CMK (cell line): ENCODE measurements at places on chromosomes 5 and 9.
A peak's percentile ranks its signal among the peaks of the same experiment; 100 is the strongest.

DNA sequence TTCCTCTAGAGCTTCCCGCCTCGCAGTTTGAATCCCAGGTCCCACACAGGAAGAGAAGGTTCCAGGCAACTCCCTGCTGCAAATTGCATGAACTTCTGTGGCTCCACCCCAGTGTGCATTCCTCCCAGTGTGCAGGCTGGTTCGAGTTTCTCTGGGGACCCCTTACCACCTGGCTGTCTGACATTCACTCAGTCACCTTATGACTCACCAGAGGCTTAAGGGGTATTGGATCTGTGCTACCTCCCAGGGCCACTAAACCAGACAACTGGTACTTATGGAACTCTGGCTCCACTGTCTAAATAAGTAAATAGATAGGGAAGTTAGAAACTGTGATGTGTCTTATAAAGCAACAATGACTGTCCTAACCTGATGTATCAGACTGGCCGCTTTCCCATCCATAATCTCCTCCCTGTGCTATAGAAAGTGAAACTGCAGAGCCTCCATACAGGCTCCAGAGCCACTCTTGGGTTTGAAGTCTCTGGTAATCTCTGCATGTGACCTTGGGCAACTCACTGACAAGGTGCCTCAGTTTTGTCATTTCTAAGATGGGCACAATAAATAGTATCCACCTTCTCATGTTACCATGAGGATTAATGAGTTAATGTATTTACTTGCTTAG, 720.6 kb downstream of the SEMA5A start:
- no peak for DNase-seq

GRCh38 chr5:22567983-22568382, 285.2 kb downstream of the CDH12 start:
- no peak for DNase-seq

GRCh38 chr9:73548201-73548600, 396.5 kb downstream of the ANXA1 start:
- DNase-seq, result no peak

DNA sequence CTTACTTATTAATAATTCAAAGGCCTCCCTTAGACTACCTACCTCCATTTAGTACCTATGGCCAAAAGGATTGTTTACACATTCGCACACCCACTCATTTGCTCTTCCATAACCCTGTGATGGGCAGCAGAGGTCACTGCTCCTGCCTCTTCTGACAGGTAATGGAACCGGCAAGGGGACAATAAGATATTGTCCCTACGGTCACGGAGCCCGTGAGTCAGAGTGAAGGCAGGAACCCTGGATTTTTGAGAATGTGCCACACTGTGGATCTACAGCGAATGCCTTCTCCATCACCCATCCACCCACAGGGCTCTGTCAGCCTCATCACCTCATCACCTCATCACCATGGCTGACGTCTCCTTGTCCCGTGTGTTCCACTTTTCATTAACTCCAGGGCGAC, 132.3 kb downstream of the MYO10 start:
- DNase-seq, result no peak

GRCh38 chr5:144198386-144198785, 27.7 kb downstream of the KCTD16 start:
- no peak for DNase-seq

DNA sequence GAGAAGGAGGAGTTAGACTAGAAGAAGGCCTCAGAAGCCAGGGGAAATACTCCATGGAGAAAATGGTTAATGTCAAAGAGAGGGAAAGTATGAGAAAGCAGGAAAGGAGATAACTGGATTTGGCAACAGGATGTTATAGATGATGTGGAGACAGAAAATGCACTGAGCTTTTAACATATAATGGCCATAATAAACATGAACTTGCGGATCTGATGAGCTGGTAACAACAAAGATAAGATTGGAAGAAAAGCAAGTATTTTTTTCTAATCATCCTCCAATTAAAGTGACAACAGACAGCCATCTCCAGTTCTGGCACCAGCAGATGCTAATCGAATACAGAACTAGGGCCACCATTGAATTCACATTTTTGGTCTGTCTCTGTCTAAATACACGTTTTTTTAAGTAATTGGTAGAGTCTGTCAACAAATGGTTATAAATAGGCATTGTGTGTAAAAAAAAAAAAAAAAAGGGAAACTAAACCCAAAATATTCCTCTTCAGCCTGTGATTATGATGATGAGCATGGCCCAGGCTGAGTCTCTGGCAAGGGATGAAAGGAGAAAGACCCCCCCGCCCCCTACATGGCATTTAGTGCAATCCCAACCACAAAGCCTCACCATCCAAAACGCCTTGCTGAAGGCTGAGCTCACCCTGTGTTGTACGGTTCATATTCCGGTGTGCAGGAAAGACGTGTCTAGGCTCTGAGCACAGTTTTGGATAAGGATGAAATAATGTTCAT, 149.5 kb upstream of the LHFPL2 start:
- DNase-seq, result no peak

- no peak for DNase-seq
These were observed 17.5 kb downstream of the NR2F1 start for GRCh38 chr5:93600409-93601070.

- DNase-seq, result no peak
These were observed 131.8 kb downstream of the TAF11L14 start for GRCh38 chr5:17766031-17766430.

GRCh38 chr9:9950813-9951212, 662.0 kb downstream of the PTPRD start:
- DNase-seq, result no peak

- DNase-seq, result no peak
These were observed 56.0 kb upstream of the TPD52L3 start for GRCh38 chr9:6272229-6272598.

DNA sequence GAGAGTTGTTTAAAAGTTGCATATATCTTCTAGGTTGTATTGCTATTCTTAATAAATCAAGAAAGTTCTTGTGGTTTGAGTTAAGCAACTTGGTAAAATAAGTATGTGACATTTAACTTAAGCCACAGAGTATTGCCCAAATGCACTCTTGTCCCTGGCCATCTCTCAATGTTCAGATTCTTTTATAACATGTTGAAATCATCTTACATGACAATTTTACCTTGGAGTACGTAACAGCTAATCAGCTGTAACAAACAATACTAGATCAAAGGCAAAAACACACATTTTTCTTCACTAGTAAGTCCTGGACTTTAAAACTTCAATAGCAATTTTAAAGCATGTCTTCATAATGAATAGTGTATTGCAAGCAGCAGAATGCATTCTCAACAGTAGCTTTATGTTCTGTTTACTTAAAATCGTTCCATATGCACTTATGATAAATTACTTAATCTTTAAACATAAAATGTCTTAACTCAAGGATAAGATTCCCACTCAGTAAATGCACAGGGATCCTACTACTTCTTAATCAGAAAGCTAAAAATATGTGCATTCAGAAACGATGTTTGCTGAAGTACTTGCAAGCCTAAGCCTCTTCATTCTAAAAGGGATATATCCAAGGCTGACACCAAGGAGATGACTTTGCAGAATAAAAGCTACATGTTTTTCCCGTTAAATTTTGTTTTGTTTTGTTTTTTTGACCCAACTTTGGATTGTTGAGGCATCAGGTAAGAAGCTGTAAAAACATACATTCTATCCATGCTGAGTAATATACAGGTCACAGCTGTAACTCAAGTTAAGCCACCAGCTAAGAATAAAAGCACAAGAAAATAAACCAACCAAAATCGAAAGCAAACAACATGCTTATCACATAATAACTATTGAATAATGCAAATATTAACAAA, 86.1 kb upstream of the NFIB start:
- no peak for DNase-seq

DNA sequence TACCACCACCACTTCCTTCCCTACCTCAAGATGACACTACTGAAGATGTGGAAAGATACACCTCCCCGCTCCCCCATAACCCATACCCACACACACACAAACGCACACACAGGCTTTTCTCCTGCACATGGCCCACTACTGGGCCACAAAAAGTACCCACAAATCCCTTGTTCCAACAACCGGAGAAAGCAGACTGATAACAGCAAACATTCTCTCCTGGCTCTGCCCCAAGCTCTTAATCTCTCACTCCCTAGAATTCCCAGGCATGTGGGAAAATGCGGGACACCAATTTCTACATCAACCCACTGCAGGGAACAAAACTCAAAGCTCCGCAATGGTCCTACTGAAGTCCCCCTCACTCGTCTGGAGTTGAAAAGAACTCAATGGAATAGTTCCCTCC, 611.0 kb upstream of the KLF4 start:
- DNase-seq, result no peak

GRCh38 chr9:133368249-133368881, 7.5 kb downstream of the SURF4 start:
- DNase-seq, result no peak

DNA sequence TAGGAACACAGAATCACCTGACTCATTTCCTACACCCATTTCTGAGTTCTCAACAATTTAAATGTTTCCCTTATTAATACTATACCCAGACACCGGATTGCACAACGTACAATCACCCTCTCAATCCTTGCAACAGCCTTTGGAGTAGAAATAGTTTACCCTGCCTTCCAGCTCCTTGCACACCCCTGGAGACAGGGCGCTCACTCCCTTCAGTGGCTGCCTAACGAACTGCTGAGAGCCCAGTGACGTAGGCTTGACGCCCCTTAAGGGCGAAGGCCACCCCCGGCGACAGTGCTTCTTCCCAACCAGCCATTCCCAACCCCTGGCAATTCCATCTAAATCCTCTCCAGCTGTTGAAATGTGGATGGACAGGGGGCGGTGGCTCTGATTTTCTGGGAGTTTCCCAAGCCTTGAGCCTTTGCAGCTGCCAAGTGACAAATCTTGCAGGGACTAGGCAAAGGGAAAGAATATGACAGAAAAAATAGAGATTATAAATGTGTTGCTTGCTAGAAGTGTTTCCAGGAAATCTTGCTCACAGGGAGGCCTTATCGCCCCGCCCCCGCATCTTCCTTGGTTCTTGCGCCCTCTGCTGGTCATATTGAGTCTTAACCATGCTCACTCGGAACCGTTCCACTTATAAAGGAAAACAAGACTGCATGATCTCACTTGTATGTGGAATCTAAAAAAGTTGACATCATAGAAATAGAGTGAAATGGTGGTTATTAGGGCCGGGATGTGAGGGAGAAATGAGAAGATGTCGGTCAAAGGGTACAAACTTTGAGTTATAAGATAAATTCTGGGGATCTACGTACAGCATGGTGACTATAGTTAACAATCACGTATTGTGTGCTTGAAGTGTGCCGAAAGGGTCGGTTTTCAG, 7.6 kb upstream of the BARX1 start:
- peak; percentile 45 for DNase-seq

- no peak for DNase-seq
These were observed 428.8 kb downstream of the CHSY3 start for GRCh38 chr5:130333089-130333488.

DNA sequence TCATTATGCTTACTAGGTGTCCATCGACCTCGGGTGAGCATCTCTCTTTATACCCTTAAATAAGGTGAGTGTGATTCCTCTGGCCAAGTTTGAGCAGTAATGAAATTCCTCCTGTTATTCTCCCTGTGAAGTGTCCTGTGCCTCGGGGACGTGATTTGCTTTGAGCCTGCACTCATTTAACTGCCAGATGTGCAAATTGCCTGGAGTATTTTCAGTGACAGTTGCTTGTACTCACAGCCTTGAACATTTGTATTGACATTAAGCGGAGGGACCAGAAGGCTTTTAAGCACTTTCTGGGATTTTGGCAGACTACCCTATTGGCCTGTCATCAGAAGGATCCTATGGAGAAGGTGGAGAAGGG, 126.9 kb downstream of the DOCK2 start:
- DNase-seq, result no peak

DNA sequence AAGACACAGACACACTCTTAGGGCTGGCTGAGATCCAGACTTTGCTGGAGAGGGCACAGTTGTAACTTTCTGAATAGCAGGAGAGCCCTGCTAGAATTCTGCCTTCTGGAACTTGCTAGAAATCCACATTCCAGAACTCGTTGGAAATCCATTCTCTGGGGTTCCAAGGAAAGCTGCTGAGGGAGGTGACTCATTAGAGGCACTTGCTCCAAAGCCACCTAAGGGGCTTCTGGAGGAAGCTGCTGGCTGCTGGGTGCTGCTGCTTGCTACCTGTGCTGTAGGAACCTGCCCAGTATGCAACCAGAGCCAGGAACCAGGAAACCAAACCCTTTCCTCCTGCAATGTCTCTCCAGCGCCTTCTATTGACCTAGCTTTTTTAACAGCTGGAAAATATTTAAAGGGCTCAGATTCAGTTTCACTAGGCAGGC, 4.1 kb upstream of the TLE4 start:
- DNase-seq, result no peak

- DNase-seq, result no peak
These were observed 517.3 kb upstream of the TLE4 start for GRCh38 chr9:79054500-79054899.

DNA sequence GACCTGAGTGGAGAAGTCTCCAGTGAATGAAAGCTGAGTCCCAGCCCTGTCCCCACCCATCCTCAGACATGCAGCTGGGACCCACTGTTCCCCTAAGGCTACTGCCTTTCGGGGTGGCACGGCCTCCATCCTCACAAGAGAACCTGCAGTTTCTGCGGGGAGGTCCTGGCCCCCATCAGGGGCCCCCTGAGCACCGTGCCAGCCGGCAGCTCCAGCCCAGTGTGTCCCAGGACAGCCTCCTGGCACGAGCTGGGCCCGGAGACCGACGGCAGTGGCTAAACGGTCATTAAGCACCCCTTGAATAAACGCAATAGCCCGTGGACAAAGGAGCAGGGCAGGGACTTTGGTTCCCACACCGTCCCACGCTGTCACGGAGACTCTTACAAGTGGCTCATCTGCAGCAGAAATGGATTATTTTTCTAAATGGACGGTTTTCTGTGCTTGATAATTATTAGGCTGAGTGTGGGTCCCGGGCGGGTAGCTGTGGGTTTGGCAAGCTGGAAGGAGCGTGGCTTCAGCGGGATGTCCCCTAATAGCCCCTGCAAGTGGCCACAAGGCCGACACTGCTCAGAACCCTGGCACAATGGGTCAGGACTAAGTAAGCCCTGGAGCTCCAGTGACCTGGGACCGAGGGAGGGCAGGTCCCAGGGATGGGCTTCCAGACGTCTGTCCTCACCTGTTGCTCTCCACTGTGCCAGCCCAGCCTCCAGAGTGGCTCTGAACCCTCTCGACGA, 17.4 kb downstream of the FAM78A start:
- DNase-seq, result no peak

DNA sequence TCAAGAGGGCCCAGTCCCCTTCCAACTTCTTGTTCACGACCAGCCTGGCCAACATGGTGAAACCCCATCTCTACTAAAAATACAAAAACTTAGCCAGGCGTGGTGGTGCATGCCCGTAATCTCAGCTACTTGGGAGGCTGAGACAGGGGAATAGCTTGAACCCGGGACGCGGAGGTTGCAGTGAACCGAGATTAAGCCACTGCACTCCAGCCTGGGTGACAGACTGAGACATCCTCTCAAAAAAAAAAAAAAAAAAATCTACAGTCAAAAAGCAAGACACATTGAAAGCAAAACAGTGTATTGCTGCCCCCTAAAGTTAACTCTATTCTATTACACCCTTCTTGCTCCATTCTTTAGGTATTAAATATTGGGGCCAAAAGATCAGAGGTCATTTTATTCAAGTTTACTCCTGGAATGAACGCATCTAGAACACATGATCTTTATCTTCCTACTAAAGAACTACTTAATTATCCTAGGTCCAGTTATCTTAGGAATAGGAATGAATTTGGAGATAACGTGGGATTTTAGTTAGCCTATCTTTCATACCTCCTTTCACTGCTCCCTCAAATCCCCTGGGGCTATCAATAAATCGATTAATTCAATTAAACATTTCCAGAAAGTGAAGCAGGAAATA, 2.4 kb downstream of the ATG12 start:
- DNase-seq, result peak; percentile 22
